ENCODE measurements at places on chromosomes 16 and 17.

GRCh38 chr17:12391468-12391867 is 274.2 kb upstream of the MYOCD start:
- DNase-seq, result no peak

DNA sequence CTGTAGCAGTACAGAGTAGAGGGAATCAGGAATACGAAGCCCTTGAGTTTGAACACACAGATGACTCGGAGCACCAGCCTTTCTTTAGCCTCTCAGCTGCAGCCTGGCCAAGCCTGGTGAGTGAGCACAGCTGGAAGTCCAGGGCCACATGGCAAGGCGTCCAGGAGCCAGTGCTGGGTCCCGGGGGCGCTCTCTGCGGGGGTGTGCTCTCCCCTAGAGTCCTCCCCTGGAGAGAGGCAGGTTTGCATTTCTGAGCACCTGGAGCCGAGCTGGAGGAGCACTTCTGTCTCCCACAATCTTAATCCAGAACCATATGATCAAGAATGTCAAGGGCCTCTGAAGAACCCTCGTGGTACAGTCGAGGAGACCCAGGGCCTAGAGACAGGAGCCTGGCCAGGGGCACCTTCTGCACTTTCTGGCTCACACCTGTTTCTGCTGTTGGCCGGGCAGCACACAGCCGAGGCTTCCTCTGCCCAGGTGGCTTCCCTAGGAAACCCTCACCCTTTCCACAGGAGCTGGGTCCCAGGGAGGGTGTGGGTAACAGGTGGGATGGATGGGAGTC is 78.3 kb downstream of the PLD6 start:
- no peak for DNase-seq

GRCh38 chr16:83733301-83733700 is 74.5 kb upstream of the HSBP1 start:
- DNase-seq, result peak; percentile 26

DNA sequence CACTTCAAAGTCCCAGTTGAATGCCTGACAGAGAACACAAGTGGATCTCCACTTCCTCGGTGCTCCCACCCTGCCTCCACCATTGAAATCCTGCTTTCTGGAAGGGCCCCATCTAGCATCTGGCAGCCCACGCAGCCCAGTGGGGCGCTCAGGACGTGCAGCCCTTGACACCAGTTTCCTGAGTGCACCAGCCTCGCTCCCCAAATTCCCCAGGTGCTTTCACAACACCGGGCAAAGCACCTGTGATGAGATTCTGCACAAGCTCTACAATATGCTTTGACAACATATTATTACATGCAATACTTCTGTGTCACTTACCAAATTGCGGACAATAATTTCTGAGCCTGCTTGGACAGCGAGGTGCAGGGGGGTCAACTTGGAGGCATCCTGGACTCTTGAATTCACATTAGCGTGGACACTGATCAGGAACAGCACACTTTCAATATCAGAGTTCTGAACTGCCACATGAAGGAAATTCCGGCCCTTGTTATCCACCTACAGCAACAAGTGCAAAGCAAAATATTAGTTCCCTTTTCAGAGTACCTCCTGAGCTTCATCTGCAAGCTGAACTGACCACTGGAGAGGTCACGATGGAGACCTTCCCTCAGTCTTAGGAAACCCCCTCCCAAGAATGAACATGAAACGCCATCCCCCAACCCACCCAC is 33.9 kb downstream of the CYB5D2 start:
- DNase-seq, result no peak

- no peak for DNase-seq
Observed at GRCh38 chr17:2853283-2854142, 57.3 kb downstream of the RAP1GAP2 start.

- peak; percentile 33 for DNase-seq
Observed at GRCh38 chr17:45790296-45790922, 6.3 kb downstream of the CRHR1 start.

GRCh38 chr16:64654178-64654577 is 467.7 kb downstream of the CDH11 start:
- DNase-seq, result no peak

DNA sequence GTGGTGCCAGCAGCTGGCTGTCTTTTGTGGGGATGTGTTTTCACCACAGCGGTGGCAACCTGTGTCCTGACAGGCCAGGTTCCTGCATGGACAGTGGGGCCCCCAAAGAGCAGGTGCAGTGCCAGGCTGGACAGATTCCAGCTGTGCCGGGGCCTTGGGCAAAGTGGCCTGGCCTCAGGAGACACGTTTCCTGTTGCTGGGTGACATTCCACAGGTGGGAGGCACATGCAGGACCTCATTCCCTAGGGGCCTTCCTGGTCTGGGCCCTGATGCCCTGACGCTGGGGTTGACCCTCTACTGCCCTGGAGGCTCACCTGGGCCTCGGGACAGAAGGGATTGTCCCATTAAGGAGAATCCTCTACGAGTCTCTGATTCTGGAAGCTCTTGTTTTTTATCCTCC is 182.4 kb downstream of the RAB11FIP4 start:
- no peak for DNase-seq

DNA sequence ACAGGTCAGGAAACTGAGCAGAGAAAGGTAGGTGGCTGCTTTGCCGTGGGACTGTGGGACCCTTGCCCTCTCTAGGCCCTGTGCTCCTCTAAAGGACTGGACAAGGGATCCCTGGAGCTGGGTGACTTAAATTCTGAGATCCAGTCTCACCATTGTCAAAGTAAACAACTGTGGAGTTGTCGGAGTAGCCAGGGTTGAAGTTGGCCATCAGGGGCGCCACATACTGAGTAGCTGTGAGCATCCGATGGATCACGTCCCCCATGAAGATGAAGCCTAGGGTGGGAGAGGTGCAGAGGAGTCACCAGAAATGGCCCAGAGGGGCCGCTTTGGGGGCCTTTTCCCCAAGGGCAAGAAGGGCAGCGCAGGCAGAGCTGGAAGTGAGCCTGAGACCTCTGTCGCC is 43.5 kb downstream of the PLXDC1 start:
- no peak for DNase-seq

GRCh38 chr17:82358465-82359350 is at the start of gene TEX19:
Gene TEX19, plus strand, starts transcription at chr17:82359247. Its CDS starts 2,904 bp downstream, at chr17:82362151.
- peak; percentile 25 for DNase-seq

- DNase-seq, result no peak
Observed at GRCh38 chr17:14360856-14361255, 60.0 kb downstream of the HS3ST3B1 start.

DNA sequence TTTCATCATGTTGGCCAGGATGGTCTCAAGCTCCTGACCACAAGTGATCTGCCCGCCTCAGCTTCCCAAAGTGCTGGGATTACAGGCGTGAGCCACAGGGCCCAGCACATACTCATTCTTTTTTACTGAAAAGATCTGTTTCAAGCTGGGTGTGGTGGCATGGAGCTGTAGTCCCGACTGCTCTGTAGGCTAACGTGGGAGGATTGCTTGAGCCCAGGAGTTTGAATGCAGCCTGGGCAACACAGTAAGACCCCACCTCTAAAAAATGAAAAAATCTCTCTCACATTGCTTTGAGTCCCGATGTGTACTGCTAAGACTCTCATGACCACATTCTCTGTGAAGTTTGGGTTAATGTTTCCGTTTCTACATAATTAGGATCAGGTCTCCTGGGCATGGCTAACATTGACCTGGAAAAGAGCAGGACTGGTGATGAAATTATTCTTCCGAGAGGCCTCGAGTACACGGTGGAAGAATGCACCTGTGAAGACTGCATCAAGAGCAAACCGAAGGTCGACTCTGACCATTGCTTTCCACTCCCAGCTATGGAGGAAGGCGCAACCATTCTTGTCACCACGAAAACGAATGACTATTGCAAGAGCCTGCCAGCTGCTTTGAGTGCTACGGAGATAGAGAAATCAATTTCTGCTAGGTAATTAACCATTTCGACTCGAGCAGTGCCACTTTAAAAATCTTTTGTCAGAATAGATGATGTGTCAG is 2.3 kb downstream of the TNFRSF17 start:
- DNase-seq, result no peak

- DNase-seq, result peak; percentile 59
Observed at GRCh38 chr17:80899402-80900268, 92.0 kb upstream of the CHMP6 start.

DNA sequence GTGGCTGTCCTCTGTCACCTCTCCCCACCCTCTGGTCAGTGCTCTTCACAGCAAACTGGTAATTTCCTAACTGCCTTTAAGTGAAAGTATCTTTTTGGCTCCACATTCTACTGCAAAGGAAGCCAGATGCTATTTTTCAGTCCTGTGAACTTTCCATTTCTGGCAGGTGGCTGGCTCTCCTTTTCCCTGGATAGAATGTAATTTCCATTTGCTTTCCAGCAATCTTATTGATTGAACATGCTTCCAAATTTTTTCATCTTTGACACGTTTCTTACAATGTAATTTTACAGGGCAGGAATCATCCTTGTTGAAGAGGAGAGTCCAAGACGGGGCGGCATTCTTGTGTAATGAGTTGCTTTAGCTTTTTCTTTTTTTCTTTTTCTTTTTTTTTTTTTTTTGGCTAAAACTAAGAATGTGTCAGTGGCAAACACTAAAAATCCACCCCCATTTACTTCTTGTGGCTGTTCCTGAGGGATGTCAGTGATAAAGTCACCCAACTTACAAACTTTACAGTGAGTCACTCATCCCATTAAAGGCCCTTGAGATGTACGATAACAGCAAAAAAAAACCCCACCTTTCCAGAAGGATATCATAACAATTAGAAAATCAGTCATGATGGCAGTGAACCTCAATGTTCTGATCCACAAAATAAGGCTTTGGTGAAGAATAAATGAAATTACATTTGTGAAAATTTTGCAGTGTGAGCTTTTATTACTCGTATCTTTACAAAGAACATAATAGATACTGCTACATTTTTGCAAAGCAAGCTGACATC is 29.4 kb upstream of the PRKCA start:
- DNase-seq, result no peak

DNA sequence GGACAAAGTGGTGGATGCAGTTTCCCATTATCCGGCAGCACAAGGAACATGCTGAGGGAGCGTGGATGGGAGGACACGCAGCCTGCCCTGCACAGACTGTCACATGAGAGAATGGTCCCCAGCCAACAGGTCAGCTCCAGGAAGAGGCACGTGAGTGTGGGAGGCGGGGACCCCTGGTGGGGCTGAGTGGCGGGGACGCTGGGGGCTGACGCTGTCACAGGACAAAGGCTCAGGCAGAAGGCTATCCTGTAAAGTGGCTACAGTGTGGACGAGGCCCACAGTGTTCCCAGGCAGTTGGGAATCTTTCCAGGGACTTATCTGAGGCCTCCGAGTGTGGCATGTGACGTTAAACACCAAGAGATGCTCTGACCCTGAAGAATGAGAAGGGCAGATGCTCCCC is 30.4 kb downstream of the MBTPS1 start:
- no peak for DNase-seq

GRCh38 chr16:56688762-56689161 is 6.5 kb downstream of the MT1X start:
- no peak for DNase-seq

DNA sequence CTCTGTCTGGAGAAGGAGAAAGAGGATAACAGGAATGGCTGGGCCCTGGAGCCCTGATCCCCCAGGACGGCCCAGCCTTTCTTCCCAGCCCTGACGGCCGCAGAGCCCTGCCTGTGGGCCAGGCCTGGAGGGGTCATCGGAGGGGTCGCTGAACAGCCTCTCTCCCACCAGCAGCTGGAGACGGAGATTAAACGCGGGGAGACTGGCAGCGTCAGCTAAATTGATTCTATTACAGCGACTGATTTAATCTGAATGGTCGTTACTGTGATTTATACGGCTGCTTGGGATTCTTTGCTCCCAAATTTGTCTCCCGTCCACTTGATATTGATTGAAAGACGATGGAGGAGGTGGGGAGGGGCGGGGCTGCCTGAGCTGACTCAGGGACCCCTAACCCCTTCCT is 7.1 kb upstream of the CDH15 start:
- DNase-seq, result no peak

DNA sequence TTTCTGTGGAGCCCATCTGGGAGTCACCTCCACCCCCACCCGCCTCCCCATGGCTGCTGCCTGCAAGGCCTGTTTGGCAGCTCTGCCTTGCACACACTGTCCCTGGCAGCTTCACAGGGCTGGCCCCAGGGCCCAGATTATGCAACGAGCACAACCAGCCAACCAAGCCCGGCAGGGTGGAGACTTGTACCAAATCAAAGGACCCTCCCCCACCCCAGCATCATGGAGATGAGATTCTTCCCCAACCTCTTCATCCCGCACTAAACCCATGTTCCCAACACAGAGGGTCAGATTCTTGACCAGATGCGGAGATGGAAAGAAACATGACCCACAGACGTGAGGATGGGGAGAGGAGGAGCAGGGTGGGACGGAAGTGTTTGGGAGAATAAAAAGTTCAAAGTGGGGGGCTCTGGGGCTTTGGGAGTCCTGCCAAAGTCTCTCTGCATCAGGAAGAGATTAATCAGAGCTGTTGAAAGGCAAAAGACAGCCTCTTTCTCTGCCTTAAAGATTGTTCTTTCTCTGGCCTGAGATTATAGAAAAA is 3.8 kb downstream of the SMARCD2 start:
- DNase-seq, result no peak

DNA sequence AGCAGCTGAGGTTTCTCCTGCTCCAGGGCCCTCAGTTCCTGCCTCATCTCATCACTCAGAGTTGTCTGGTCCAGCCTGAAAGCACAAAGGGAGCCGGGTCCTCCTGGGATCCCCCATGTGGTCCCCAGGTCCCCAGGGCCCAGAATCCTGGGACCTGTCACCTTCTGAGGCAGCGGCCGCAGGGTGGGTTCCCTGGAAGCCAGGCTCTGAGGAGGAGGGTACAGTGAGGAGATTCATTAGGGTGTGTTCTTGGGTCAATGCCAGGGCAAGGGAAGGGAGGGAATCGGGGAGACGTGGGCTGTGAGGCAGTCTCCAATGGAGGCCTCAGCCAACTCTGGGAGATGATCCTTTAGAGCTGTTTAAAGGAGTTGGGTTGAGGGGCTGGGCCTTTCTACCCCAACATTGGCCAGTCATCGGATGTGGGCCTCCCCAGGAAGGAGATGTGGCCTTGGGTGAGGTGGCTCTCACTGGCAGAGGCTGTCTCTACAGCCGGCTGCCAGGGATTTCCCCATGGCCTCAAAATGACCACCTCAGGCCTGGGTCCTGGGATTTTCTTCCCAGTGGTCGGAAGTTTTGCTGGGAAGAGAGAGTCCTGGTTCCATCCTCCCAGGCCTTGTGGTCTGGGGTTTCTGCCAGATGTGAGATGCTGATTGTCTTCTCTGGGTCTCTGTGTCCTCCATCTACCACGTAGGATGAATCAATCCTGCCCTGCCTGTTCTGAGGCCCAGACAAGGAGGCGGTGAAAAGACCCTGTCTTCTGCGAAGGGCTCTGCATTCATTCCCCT is 47.3 kb downstream of the NLRP1 start:
- no peak for DNase-seq

- DNase-seq, result no peak
Observed at GRCh38 chr17:77190576-77190975, 49.8 kb downstream of the SEC14L1 start.

DNA sequence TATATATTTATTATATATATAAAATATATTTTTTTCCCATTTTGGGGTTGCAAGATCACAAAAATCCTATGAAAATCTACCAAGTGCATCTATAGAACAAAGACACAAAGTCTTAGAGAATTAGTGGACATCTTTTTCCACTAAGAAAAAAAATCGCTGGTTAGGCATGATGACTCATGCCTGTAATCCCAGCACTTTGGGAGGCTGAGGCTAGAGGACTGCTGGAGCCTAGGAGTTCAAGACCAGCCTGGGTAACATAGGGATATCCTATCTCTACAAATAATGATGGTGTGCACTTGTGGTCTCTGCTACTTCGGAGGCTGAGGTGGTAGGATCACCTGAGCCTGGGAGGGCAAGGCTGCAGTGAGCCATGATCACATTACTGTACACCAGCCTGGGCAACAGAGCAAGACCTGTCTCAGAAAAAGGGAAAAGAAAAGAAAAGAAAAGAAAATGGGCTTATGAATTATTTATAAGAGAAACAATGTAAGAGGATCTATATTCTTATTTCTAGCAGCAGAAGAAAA is 185.1 kb upstream of the PSMD7 start:
- no peak for DNase-seq

GRCh38 chr17:80195671-80196529 is 24.2 kb downstream of the SGSH start:
- DNase-seq, result no peak
